Activated CD4-positive, alpha-beta T cell treated with anti-CD3 and anti-CD28 coated beads, Interleukin-10, Interleukin-2, amounts not matched to agents 100 ng/mL and 50 ng/mL, durations not matched to agents 16 hours and 8 hours (primary cell): ENCODE measurements at places on chromosomes 4 and X.

GRCh38 chr4:82739287-82740190 lies 59.1 kb downstream of the SCD5 start:
- DNase-seq: peak; percentile 87

DNA sequence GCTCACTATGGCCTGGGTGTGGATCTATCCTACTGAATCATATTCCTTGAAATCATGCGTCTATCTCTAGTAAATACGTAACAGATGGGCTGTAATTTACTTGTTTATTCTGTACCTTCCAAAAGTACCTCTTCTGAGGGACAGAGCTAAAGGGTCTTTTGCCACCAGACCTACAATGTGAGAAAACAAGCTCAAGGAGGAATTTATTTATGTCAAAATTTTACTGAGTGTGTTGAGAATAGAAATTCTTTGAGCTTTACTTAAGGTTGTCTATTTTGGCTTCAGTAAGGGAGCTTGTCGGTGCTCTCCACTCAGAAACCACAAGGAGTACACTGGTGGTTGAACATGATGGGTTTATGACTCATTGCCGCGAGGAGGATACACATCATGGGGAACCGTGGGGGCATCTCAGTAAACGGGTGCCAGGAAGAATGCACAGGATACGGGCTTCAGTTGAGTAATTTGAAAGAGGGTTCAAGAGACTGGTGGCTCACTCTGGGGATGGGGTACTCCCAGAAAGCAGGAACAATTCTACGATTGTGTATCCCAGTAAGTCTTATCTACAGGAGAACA lies 3.0 kb downstream of the ANK2 start:
- DNase-seq: peak; percentile 66

DNA sequence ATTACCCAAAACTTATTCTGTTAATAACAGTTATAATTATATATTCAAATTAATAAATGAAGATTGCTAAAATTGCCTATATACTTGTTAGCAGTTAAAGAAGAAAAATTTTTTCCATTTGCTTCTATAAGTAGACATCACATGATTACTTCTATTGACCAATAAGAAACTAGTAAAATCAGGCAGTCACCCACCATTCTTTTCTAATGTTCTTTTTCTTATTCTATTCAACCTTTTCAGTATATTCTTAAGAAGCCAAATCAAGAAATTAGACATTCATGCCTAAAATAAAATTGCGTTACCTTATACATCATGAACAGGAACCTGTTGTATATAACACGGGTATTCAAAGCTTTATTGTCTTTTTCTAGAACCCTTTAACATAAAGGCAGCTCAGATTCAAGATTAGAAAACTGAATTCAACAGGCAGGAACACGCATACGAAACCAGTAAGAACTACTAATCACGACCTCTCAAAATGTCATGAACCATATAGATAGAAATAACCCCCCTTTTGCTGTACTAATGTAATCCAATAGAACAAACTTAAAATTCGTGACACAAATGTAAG lies 568.1 kb upstream of the DIPK2B start:
- no peak for DNase-seq

DNA sequence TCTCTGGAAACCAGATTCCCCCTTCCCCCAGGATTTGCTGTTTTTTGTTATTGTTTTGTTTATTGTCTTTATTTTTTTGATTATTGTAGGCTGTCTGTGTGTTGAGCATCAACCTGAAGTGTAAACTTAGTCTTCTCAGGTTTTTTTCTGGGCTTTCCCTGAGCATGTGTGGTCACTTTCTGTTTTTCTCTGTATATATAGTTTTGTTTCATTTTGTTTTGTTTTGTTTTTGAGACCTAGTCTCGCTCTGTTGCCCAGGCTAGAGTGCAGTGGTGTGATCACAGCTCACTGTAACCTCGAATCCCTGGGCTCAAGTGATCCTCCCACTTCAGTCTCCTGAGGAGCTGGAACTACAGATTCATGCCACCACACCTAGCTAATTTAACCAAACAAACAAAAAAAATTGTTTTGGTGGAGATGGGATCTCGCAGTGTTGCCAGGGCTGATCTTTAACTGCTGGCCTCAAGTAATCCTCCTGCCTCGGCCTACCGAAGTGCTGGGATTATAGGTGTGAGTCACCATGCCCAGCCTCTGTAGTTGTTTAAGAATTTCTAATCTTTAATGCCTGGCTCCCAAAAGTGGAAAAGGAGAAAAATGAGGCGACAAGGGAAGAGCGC lies 9.1 kb downstream of the IL13RA1 start:
- no peak for DNase-seq

DNA sequence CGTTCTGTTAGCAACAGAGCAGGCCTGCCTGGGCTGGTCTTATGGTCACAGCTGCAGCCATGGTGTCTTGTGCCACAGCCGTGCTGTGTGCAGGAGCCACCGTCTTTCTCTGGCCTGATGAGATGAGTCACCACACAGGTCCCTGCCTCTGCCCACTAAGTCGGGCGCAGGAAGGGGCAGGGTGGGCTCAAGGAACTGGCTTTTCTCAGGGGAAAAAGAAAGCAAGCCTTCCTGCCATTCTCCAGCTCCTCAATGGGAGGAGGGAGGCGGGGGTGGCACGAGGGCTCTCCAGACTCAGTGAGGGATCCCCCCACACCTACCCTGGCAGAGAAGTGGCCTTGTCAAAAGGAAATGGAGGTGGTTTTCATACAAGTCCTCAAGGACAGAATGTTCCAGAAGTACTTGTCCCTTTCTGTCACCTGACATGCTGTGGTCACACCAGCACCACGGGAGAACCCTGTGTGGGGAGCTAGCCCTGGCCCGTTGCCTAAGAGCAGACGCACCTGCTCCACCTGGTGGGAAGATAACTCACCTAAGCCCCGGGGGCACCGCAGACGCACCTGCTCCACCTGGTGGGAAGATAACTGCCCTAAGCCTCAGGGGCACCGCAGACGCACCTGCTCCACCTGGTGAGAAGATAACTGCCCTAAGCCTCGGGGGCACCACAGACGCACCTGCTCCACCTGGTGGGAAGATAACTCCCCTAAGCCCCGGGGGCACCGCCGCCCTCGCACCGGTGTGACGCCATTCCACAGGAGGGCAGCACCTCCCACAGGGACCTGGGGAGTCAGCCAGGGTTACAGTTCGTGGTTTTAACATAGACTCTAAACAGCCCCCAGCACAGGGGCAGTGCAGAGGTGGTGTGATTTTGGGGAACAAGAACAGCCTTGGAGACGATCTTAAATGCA lies 18.5 kb downstream of the UVSSA start:
- no peak for DNase-seq

DNA sequence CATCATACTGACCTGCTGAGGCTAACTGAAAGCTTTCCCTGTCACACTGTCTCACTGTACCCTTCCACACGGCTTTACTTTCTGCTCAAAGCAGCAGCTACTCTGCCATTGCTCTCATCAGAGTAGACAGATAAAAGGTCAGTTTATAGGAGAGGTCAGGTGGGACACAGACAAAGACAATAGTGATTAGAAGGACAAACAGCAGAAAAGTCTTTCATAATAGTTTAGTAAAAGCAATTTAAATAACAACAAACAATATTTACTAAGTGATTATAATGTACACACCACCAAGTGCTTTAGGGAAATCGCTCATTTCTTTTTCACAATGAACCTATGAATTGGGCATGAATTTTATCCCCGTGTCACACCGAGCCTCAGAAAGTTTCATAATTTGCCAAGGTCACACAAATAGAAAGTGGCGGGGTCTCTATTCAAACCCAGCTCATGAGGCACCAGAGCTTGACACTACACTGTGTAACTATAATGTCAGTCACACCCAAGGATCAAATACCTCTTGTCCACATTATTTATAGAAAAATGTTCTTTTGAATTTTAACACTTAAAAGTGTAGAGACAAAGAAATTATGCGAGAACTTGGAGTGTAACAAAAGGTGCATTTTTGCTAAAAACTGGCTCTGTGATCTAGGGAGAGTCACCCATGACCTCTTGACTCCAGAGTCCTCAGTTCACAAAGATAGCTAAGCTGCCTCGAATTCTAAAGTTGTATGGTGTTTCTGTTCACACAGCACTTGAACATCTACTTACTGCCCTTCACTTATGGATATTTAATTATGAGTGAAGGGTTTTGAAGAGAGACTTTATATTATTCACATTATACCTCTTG lies 24.5 kb upstream of the SORBS2 start:
- no peak for DNase-seq

- no peak for DNase-seq
Observed at GRCh38 chr4:56271131-56271530, 116.2 kb downstream of the AASDH start.

DNA sequence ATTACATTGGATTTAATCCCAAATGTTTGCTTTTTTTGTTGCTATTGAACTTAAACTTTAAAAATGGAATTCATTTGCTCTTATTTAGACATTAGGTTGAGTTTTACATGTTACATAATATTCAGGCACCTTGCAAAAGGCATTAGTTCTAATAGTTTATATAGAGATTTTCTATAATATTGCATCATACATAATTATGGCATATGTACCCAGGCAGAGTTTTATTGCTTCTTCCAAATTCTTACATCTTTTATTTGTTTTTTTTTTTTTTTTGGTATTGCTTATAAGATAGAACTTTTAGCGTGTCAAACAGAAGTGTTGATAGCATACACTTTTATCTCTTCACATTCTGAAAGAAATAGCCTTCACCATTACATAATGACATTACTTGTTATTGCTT lies 487.7 kb downstream of the GABRG1 start:
- DNase-seq: no peak

DNA sequence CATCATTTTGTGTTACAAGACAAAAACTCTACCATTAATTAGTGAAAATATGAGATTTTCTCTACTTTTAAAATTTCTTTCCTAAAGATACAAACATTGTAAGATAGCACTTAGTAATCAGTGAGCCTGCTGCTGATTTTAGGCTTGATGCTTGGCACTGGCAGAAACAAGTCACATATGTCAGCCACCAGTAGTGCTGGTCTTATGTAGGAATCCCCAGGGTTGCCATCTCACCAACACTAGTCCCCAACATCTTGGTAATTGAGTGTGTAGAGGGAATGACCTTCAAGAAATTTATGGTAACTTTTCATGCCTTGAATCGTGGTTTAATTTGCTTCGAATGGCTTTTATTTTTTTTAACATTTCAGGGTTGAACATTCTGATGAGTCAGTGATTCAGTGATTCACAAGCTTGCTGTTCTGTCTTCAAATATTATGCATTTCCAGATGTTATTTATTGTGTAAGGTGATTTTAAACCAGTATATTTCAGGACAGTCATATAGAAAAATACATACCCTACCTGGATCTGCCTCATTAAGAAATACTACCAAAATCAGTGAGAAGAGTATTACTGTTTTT lies 11.9 kb downstream of the EXOC1 start:
- DNase-seq: no peak

- DNase-seq: peak; percentile 95
Observed at GRCh38 chr4:1201851-1202525, 29.6 kb upstream of the SPON2 start.
